ENCODE measurements at places on chromosomes 3 and 15. TPM values are rescaled to one million over a fixed set of nuclear protein-coding genes. Genes with fewer than 3 reads are reported as not detected.

Gene ERC2
- total RNA-seq = 1.1 TPM

Gene MAP2K1
- total RNA-seq = 23.1 TPM

Gene FES
- 36.2 TPM for total RNA-seq

Gene COL6A6
- total RNA-seq = 0.34 TPM

Gene MESP1
- total RNA-seq = 0.29 TPM

Gene CHRNA7
- 8.3 TPM for total RNA-seq

Gene STARD9
- 18.0 TPM for total RNA-seq

Gene PCSK6
- total RNA-seq = 14.5 TPM

Gene PTPRG
- 61.4 TPM for total RNA-seq

Gene ABHD10
- 28.2 TPM for total RNA-seq

Gene UBA7
- 162 TPM for total RNA-seq

Gene THUMPD3
- 45.0 TPM for total RNA-seq

Gene CYP8B1
- total RNA-seq = not detected

Gene MUC20
- total RNA-seq = 84.4 TPM

Gene PRR23E
- total RNA-seq = not detected

Gene ZNF662
- 45.1 TPM for total RNA-seq

Gene TRH
- not detected for total RNA-seq

Gene COX17
- total RNA-seq = 29.7 TPM

Gene RAB6B
- total RNA-seq = 8.2 TPM

Gene SEMA7A
- 2.2 TPM for total RNA-seq

Gene POLQ
- total RNA-seq = 0.83 TPM

Gene EXD1
- not detected for total RNA-seq

Gene COL6A5
- not detected for total RNA-seq

Gene LRRIQ4
- not detected for total RNA-seq

Gene CPN2
- total RNA-seq = not detected

Gene GOLGA6D
- not detected for total RNA-seq

Gene MYEF2
- 20.1 TPM for total RNA-seq

Gene FOXL2NB
- not detected for total RNA-seq

Gene ACP3
- total RNA-seq = 5.0 TPM

Gene CHRFAM7A
- total RNA-seq = 2.7 TPM

Gene PARP6
- 103 TPM for total RNA-seq

Gene DUOXA2
- total RNA-seq = 3.9 TPM

Gene AGTR1
- 4.6 TPM for total RNA-seq

Gene CFAP161
- total RNA-seq = 0.57 TPM

Gene CHRNB4
- 0.57 TPM for total RNA-seq

Gene DPH3
- 16.6 TPM for total RNA-seq

Gene CFAP91
- total RNA-seq = 5.8 TPM
